Hippocampal formation (tissue), 2 donors: ENCODE measurements at places on chromosomes 1 and 21.

DNA sequence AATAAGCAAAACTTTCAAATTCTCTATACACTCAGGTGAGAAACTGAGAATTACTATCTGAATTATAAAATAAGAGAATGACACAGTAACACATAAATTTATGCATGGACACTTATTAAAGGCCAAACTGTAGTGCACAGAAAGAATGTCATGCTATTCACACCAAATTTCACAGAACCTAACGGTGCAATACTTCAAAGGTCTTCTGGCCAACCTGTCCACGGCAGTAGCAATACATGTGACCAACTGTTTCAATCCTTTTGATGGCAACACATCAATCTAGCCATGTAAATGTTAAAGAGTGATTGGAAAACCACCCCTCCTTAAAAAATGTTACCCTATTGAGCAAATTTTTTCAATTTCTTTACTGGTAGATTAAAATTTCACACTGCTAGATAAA is 10.4 kb downstream of the GATAD2B start:
- no peak for DNase-seq

DNA sequence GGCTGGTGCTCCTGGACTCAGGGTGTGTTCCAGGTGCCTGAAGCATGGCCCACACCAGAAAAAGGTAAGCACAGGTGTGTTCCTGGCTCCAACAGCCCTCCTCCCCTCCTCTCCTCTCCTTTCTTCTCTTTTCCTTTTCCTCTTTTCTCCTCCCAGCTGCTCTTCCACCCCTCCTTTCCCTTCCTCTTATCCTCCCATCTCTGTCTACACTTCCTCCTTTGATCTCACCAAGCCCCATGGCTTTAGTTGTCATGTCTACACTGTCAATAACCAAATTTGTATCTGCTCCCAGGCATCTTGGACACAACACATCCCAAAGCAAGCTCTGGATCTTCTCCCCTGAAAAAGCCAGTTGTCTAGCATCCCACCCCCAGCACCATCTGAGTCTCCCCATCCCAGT is 56.7 kb upstream of the LAPTM5 start:
- no peak for DNase-seq

GRCh38 chr1:85295006-85295431 is 18.6 kb upstream of the BCL10 start:
- no peak for DNase-seq

GRCh38 chr1:55280731-55281130 is 65.6 kb upstream of the USP24 start:
- DNase-seq: no peak

DNA sequence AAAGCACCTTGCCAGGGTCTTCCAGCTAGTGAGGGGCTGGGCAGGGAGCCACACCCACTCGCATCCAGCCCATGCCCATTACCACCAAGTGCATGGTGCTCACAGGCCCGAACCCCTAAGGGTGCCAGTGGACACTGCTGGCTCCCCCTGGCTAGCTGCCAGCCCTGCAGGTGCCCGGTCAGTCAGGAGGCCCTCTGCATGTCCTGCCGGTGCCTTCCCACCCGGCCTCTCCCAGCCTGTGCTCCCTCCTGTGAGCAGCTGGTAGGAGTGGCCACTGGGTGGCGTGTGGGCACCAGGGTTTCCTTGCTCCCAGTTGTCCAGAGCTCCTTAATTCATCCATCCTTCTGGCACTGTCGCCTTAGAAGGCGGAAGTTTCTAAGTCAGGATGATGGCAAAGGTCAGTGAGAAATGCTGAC is 33.4 kb downstream of the QSOX1 start:
- DNase-seq: peak; percentile 48

GRCh38 chr1:29643838-29644440 is 407.6 kb downstream of the PTPRU start:
- no peak for DNase-seq

DNA sequence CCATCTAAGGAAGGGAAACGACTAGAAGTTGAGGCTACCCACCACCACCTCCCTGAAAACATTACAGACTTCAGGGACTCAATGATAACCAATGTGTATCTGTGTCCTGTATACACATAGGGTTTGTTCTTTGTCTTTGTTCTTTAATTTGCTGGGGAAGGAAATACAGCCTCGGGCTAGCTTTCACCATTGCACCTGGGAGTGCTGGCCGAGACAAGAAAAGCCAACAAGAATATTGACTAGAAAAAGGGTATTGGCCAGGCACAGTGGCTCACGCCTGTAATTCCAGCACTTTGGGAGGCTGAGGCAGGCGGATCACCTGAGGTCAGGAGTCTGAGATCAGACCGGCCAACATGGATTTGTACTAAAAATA is 50.4 kb downstream of the MDM4 start:
- DNase-seq: no peak

- no peak for DNase-seq
These were observed 783 bp downstream of the CD1B start for GRCh38 chr1:158330391-158331105.

- no peak for DNase-seq
These were observed 70.8 kb downstream of the TIAM1 start for GRCh38 chr21:31273278-31273677.

DNA sequence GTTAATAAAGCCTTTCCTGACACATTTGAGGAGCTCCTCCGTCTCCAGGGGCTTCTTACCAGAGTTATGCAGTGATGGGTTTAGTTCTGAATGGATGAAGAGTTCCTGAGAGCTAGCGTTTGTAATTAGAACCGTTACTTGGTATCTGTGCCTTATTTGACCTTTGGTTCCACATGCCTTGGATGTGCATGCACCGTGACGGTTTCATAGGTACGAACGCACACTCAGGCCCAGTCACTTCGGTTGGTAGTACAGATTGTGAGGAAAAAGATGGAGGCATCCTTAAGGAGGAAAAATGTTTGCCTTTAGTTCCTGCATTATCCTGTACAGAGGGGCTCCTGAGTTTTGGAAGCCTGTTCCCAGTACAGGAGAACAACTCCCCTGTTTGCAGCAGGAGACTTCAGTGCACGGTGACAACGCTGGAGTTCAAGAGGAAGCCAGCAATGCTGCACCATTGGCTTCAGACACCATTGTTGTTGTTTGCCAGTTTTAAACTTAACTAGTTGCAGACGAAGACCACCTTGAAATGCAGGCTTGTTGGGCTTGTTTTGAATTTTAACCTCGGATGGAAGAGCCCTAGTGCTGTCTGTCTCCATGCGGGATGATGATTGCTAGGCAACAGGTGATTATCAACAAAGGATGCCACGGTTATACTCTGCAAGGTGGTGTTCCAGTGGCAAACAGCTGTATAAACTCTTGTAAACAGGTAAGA is 8.2 kb downstream of the RBM15 start:
- DNase-seq: no peak

GRCh38 chr21:38343691-38344090 is 86.9 kb downstream of the KCNJ15 start:
- DNase-seq: no peak

DNA sequence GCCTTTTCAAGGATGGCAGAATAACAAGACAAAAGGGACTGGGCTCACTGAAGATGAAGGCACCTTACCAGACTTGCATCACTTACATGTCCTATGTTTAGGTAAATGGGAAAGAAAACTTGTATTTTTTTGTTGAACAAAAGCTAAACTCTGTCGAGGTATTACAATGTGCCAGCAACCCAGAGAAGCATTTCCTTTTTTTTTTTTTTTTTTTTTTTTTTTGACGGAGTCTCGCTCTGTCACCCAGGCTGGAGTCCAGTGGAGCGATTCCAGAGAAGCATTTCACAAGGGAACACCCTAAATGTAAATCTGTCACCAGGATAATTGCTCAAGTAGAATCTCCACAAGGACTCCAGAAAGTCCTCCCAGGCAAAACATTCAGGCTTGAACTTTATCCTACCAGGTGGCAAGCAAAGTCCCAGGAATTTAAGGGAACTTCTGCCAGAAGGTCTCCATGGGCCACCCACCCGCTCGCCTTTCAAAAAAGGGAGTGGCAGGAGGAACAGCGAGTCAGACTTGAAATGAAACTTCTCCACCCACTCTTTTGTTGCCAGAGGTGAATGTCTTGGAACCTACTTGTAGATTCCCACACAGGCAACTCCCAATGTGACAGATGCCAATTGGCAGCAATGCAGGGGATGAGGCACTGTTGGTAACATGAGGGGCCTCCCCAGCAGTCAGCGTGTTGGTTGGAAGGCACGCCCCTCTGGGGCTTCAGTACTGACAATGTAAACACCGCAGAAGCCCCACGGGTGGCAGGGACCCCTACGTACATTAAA is 125.0 kb downstream of the TIAM1 start:
- no peak for DNase-seq

- DNase-seq: peak; percentile 46
These were observed 5.7 kb upstream of the PPP1R15B start for GRCh38 chr1:204417074-204417997.

- DNase-seq: no peak
These were observed 154.6 kb downstream of the PLPPR5 start for GRCh38 chr1:98849969-98850636.

DNA sequence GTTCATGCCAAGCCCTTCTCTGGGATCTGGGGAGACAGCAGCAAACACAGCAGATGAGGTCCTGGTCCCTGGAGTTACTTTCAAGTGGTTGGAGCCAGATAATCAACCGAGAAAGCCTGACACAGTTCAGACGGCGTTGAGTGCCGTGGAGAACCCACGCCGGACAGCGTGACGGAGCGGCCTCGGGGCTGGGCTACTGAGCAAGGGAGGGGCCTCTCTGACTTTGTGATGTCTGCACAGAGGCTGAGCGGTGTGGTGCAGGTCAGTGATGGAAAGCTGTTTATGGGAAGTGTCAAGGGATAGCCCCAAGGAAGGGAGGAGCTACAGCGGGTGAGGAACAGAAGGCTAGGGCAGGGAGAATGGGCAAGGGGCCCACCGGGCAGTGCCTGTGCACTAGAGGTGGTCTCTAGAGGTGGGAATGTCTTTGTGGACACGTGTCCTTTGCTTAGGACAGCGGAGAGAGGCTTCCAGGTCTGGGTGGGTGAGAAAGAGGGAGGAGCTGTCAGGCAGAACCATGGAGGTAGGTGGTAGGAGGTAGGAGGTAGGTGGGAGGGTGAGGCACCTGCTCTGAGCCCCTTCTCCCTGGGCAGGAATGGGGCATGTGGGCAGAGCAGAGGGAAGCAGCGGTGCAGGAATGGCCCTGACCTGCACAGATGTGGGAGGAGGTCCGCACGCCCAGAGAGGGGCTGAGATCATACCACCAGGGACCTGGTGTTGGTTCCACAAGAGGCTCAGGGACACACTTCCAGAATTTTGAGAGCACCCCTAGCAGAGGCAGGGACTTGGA is 62.8 kb downstream of the RUNX3 start:
- no peak for DNase-seq

- DNase-seq: no peak
These were observed 38.2 kb downstream of the ACTN2 start for GRCh38 chr1:236724506-236724905.

GRCh38 chr1:24235921-24236788 is 49.1 kb upstream of the IFNLR1 start:
- DNase-seq: no peak

- no peak for DNase-seq
These were observed 8.9 kb downstream of the SDCCAG8 start for GRCh38 chr1:243264717-243265116.

DNA sequence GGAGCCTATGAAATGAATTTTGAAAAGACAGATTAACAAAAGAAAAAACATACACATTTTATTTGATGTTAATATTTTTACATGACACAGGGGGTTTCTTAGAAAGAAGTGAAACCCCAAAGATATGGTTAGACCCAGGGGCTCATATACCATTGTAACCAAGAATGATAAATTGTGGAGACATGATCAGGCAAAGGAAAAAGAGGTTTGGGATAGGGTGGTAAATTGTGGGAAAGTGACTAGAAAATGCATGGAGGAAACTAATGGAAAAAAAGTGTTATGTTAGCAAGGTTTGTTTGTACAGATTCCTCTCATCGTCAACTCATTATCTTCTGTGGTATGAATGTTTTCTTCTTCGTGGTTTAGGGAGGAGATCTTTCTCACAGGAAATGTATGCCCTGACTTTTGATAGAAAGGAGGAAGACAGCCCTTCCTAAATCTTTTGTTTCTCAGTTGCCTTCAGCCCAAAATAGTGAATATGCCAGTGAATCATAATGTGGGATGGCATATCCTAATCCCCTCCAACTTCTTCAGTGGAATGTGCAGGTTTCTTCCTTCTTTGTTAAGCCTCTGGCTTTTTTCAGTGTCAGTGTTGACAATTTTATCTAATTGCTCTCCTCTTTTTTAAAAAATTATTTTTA is 140.4 kb upstream of the UBE2U start:
- DNase-seq: no peak

- DNase-seq: no peak
These were observed 30.8 kb downstream of the LRRC53 start for GRCh38 chr1:74481607-74482006.

GRCh38 chr1:48661726-48662463 is 114.8 kb downstream of the BEND5 start:
- DNase-seq: no peak

DNA sequence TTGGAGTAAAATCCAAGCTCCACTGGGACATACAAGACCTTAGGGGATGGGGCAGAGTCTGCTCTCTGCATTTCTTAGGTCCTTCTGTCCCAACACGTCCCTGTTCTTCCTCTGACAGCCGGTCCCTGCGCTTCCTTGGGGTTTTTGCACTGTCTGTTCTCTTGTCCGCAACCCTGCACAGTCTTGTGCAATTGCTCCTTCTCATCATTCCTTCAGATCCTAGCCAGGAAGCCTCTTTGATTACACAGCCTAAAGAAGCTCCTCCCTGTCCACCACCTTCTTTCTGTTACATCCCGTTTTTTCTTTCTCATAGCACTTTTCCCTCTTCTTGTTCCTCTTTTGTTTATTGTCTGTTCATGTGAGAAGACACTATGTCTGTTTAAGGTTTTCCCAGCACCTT is 19.9 kb downstream of the ACOT11 start:
- DNase-seq: no peak
